ENCODE measurements at places on chromosomes 3 and 15. TPM values are rescaled to one million over a fixed set of nuclear protein-coding genes. Genes with fewer than 3 reads are reported as not detected.

- no peak for DNase-seq
Measured at GRCh38 chr15:58839485-58839884, 68.4 kb downstream of the MINDY2 start.

- no peak for DNase-seq
Measured at GRCh38 chr3:18389108-18389733, 35.9 kb downstream of the SATB1 start.

DNA sequence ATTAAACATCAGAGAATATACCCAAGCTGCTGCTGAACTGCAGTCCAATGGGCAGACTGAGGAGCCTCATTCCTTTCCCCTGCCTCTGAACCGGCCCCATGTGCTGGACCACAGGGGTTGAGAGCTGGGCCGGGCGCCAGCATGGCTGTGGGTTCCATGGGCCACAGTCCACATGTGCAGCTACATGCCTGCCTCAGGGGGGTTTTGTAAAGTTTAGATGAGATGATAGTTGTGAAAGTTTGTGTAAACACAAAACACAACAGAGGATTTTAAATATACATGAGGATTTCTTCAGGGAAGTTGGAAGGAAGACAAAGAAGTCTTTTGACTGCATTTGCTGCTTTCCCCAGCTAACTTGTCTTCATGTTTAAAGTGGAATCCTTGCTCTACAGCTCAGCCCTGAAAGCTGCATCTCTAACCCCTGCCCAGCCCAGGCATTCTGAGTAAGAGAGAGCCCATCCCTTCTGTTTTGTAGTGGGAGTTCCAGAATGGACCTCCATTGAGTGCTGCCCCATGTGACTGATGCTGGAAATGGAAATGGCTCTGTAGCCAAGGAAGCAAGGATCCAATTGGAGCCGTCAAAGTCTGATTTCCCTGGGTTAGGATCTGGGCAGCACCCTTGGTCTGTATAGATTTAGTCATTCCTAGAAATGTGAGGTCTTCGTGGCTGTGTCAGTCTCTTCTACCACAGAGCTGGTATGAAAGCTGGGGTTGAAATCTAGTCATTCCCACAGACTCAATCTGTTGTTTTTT, 17.5 kb downstream of the SLC12A8 start:
- DNase-seq, result peak; percentile 35

- DNase-seq, result no peak
Measured at GRCh38 chr3:51393564-51393963, 2.5 kb downstream of the RBM15B start.

DNA sequence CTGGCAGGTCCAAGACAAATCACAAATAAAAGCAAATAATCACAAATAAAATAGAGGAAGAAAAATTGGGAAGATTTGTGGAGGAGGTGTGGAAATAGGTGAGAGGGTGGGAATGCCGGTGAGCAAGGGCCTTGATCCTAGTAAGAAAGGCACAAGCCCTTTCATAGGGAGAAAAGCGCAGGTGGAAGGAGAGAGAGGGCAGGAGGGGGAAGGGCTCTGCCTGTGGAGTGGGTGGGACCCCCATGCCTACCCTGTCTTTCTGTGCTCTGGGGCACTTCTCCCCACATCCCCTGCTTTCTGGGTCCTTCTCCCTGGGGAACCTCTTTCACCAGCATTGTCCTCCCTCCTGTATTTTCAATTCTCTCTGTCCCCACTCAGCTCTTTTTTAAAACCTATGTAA, 711 bp upstream of the TGM5 start:
- no peak for DNase-seq

DNA sequence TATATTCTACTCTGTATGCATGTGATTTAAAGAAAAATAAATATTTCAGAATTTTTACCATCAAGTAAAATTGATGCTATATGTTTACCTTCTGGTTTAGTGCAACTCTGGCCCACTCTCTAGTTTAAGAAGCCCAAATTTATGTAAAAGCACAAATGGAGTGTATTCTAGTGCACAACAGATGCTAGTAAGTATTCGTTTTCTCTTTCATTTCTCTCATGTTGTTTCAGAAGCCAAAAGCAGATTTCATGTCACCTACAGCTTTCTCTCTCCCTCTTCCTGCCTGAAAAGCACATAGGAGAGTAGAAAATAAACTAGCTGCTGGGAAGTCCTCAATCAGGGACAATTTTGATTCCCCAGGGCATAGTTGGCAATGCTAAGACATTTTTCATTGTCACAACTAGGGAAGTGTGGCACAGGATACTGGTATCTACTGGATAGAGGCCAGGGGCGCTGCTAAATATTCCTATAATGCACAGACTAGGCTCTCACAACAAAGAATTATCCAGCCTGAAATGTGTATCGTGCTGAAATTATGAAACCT, 147.4 kb upstream of the ARHGEF26 start:
- no peak for DNase-seq

DNA sequence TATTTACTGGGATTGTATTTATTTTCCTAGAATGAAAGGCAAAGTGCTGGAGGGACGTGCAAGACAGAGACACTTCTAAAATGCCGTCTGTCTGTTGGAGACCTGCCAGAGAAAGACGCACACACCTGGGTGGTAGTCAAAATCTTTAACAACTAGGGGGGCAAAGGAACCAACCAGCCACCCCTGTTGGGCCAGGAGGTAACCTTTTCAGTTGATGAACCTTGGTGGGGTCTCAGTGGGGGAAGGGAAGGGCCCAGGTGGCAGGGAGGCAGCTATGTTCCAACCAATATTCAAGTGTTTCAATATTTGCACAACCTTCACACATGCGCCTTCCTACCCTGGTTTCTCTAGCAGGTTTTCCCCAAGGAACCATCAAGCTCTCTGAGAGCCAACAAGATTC, 99.0 kb downstream of the MEGF11 start:
- DNase-seq, result no peak

- DNase-seq, result no peak
Measured at GRCh38 chr15:41777421-41777973, 3.2 kb downstream of the MAPKBP1 start.

Gene PYGO1
- total RNA-seq, result 11.3 TPM

- no peak for DNase-seq
Measured at GRCh38 chr3:137071104-137071503, 113.3 kb downstream of the IL20RB start.

Gene GP9
- total RNA-seq, result 0.49 TPM

Gene GABRR3
- total RNA-seq, result not detected

DNA sequence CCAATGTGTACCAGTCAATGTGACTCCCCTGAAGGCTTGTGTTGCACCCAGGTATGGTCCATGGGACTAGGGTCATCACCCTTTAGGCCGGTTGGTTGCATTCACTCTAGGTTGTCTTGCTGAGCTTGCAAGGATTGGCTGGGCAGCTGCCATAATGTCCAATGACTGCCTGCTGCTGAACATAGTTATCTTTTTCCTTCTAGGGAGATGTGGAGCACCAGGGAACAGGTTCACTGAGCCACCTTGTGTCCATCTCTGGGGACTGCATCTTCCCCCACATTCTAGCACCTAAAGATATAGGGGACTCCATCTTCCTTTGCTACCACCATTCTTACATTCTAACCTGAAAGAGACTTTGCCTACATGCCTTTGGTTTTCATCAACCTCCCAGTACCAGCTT, 580.4 kb upstream of the TBL1XR1 start:
- no peak for DNase-seq

GRCh38 chr3:13098192-13098988, 25.2 kb upstream of the IQSEC1 start:
- no peak for DNase-seq

Gene SEMA5B
- total RNA-seq, result 8.6 TPM

Gene RETNLB
- total RNA-seq, result not detected

- DNase-seq, result no peak
Measured at GRCh38 chr3:41222501-41222900, 23.2 kb downstream of the CTNNB1 start.

DNA sequence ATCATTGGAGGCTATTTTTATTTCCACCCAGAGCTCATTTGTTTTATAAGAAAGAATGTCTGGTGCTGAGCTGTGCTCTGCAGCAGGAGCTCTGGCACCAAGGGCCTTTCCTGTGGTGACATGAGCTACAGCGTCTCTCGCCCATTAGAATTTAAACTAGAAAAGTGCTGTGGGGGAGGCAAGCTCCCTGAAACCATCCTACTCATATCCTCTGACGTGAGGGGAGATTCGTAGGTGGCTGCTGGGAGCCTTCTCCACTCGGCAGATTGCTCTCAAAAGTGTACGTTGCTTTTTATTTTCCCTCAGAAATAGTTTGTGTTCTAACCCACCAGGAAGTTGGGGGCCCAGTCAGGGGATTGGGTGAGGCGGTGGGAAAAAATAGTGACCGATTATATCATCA, 76.3 kb upstream of the ARHGEF3 start:
- no peak for DNase-seq

DNA sequence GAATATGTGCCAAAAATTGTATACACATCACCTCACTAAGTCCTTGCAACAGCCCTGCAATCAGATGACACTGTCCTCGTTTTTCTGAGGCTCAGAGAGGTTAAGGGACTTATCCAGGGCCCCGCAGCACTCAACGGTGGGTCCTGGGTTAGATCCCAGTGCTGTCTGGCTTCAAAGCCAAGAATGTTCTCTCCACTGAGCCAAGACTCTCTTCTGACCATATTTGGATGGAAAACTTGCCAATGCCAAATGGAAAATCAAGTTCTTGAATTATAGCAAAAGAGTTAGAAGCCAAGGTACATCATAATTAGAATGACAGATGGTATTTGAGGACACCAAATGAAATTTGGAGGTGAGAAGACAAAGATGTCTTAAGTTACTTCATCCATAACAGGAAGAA, 75.9 kb downstream of the NCEH1 start:
- DNase-seq, result no peak

- DNase-seq, result no peak
Measured at GRCh38 chr15:48641416-48641815, 4.1 kb downstream of the FBN1 start.

Gene DNAJA4
- total RNA-seq, result 26.8 TPM

DNA sequence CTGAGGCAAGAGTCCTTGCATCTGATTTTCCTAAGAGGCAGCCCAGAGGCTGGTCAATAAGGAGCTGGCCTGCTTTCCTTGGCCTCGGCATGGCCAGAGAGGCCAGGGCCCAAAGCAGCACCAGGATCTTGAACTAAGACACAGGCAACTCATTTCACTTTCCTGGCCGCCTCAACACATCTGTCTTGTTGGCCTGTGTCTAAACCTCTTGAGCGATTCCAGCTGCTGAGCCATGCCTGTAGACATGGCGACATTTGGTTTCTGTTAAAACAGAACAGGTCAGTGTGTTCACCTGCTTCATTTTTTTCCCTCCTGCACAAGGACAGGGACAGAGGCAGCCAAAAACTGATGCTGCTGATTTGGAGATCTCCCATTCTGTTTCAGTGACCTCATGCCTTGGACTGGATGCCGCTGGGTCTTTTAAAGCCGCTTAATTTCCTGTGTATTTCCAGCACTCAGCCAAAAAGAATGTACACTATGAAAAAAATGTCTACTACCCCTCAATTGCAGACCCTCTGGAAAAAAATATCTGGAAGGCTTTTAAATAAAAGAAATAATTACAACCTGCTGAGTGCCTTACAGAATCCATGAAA, 266.6 kb upstream of the ICE2 start:
- peak; percentile 70 for DNase-seq

Gene PRTG
- 1.5 TPM for total RNA-seq

Gene GPR171
- total RNA-seq, result 0.39 TPM

Data from skin of body (tissue), 3 donors.